Renal cortex interstitium (tissue), 15 donors: ENCODE measurements at places on chromosomes 12 and 14. TPM values are rescaled to one million over a fixed set of nuclear protein-coding genes. Genes with fewer than 3 reads are reported as not detected.
A peak's percentile ranks its signal among the peaks of the same experiment; 100 is the strongest.

B4GALNT3 gene
- polyA plus RNA-seq, result 14.1 TPM

IRAK3 gene
- 4.7 TPM for polyA plus RNA-seq

DNAH10 gene
- 5.6 TPM for polyA plus RNA-seq

RPL10L gene
- polyA plus RNA-seq, result not detected

NRIP2 gene
- 31.1 TPM for polyA plus RNA-seq

RAD9B gene
- 1.3 TPM for polyA plus RNA-seq

SLC5A8 gene
- polyA plus RNA-seq, result 41.3 TPM

TPPP2 gene
- polyA plus RNA-seq, result 3.6 TPM

PTPRR gene
- polyA plus RNA-seq, result 0.87 TPM

DNA sequence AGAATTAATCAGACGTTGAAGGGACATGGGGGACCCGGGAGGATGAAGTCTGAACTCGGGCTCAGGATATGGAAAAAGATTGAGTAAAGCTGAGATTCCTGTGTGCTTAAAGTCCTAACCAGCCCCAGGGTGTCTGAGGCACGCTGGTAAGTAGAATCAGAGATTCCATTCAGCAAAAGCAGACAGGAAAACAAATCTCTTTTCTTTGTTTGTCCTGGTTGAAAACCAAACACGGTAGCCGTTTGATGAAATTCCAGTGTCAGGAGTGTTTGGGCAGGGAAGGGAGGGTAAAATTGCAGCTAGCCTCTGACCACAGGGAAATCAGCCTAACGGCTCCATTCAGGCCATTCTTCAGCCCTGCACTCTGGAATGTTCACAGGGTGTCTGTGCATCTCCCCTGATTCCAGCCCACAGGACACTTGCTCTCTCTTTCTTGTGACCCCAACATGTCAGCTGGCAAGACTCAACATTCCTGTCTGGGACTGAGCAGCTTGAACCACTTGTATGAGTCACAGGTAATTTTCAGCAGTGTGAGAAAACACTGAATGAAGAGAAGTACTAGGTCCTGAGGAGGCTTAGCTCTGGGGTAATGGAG is 31.0 kb downstream of the NINJ2 start:
- no peak for DNase-seq

GRCh38 chr14:73457924-73458182 is 493 bp downstream of the NUMB start:
- DNase-seq, result no peak

DNA sequence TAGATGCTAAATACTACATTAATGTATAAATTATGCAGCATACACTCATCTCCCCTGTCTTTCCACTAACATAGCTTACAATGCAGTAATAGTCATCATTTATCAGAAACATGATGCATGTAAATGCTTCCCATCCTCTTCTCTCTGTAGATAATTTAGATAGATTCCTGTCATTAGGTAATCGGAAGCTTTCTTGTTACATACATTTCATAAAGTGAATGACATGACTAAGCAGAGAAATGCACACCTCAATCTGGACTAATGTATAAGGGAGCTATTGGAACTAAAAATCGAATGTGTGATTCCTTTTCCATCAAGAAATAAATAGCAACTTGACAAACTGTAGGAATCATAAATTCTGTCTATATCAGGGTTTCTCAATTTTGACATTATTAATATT is 273.4 kb downstream of the RASSF9 start:
- no peak for DNase-seq

- no peak for DNase-seq
Observed at GRCh38 chr12:104740668-104741067, 217.4 kb downstream of the SLC41A2 start.

- no peak for DNase-seq
Observed at GRCh38 chr12:5243014-5243413, 188.9 kb upstream of the NTF3 start.

GRCh38 chr12:90333939-90334338 is 621.0 kb downstream of the CCER1 start:
- no peak for DNase-seq

GRCh38 chr12:47811581-47812484 is 7.9 kb downstream of the HDAC7 start:
- DNase-seq, result no peak

DNA sequence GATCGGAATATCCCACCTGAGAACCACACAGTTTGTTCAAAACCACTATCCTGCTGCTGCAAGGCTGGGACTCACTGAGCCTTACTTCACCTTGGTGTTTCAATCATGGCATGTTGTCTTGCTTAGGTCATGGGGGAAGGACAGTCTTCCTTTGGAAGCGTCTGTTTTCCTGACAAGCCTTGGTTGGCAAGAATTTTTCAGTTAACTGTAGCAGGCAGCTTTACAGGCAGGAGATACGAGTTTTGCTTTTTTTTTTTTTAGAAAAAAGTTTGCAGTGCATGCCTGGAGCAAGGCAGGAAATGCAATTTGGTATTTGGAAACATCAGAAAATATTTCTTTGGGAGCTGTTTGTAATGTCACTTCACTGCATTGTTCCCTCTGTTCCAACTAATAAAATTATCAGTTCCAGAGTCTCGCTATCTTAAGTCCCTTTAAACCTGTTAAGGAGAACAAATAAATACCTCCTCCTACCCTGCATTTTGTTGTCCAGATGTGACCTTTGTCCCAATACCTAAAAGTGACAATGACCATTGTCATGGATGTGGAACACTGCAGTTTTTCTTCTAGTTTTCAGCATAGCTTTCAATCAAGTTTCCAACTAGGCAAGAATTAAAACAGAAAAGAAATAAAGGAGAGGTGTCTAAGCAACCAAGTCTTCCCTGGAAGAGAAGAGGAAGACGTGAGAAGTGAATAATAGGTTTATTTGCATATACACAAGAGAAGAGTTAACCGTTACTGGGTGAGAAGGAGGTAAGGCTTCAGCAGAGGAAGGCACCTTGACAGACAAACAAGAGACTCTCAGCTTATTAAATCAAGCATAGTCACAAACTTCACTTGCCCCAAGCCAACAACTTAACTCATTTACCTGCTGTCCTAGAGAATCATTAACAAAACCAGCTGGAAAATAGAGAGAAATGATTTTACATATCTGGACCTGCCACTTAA is 71.4 kb upstream of the ACTN1 start:
- DNase-seq, result no peak

DNA sequence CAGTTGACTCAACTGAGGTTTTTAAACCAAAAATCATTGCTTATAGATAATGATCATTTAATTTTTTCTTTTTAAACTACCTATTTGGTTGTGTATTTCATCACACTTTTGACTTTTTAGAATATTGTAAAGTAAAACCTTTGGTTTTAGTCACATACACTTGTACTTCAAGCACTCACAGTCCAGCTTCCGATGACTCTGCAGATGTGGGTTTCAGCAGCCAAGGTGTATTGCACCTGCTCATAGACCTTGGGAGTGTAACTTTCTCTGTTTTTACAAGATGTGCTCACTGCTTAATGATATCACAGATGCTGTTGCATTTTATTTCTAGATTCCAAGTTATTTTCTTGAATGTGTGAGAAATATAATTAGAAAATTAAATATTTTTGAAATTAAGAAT is 188.3 kb upstream of the SLC38A2 start:
- DNase-seq, result no peak

- peak; percentile 42 for DNase-seq
Observed at GRCh38 chr12:113422030-113422885, at the start of gene SDSL. SDSL (plus strand) TSS chr12:113422380; CDS start chr12:113427983, 5,603 bp downstream.

DNA sequence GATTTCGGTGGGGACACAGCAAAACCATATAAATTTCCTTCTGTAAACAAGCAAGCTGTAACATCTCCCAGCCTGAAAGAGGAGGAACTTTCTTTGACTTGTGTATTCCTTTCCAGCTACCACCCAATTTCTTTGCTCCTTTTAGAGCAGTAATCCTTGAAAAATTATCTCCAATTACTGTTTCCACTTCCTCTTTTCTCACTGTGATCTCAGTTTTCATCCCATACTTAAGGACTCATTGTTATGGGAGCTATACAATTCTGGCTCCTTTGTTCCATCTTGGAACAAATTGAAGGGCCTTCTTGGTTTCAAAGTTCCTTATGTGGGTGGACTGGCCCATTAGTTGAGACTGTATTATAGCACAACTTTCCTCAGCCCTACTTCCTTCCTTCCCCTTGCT is 152.6 kb downstream of the AKAP6 start:
- DNase-seq, result no peak

DNA sequence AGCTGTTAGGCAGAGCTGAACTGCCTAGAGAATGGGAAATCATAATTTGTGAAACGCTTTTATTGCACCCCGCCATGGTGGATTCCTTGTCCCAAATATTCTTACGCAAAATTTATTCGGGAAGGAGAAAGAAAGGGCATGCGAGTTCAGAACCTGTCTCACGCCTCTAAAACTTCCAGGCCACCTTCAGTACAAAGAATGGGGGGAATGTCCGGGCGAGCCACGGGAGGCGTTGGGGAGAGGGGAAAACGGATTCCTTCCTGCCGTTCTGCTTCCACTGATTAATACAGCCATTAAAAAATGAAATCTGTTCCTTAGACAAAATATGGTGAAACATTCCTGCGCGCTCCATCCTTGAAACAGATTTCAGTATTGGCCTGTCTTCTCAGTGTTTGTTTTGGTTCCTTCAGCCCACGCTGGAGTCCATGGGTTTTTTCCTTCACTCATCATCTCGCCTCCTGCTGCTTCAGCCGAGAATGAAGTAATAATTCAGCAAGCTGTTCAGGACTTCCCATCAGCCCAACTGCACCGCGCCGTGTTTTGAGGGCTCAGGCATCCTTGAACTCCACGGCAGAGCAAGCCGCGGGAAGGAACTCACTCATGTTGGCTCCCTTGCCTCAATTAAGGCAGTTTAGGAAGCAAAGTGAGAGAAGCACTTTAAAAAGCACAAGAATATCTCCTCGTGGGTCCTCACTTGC is 47.7 kb upstream of the CDKN3 start:
- DNase-seq, result no peak

GRCh38 chr14:102883554-102883953 is 38.9 kb upstream of the AMN start:
- no peak for DNase-seq

GRCh38 chr12:113440947-113441782 is 19.0 kb downstream of the SDSL start:
- DNase-seq, result no peak

DNA sequence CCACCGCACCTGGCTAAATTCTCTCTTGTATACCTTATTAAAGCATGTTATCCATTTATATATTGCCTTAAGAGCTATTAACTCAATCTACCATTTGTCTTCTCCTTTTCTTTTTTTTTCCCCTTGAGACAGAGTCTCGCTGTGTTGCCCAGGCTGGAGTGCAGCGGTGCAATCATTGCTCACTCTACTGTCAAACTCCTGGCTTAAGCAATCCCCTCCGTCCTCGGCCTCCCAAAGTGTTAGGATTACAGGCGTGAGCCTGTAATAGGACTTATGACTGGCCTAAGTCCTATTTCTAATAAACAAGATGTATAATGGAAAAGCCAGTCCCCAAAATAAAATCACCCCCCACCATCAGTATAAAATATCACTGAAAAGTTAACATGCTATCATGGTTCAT is 14.4 kb downstream of the SNX6 start:
- DNase-seq, result no peak
